ENCODE measurements at places on chromosomes 12 and 14.

DNA sequence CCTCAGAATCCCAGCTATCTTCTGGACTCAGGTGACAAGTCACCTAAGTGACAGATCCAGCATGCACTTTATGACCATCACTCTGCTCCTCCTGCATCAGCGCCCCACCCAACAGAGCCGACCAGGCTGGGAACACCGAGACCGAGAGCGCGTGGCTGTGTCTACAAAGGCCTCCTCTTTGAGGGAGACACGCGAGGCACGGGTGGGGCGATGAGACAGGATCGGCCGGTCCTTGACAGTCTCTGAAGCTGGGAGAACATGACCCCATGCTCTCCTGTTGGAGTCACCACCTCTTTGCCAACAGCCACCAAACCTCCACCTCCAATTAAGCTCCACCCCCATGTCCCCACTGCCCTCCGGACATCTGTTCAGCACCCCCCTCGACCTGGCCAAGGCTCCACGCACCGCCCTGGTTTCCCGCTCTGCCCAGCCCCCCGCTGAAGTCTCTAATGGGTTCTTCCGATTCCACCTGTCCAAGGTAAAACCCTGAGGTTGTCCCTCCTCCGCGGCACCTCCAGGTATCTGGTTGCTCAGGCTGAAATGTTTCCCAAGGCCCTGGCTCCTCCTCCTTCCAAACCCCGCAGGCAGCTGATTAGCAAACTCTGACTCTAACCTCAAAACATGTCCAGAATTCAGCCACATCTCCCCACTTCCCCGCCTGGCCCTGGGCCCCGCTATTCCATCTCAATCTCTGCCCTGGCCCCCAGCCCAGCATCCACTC is 31.5 kb downstream of the HSP90AA1 start:
- DNase-seq, result no peak

- DNase-seq, result no peak
Observed at GRCh38 chr14:69129264-69129880, 23.5 kb downstream of the DCAF5 start.

DNA sequence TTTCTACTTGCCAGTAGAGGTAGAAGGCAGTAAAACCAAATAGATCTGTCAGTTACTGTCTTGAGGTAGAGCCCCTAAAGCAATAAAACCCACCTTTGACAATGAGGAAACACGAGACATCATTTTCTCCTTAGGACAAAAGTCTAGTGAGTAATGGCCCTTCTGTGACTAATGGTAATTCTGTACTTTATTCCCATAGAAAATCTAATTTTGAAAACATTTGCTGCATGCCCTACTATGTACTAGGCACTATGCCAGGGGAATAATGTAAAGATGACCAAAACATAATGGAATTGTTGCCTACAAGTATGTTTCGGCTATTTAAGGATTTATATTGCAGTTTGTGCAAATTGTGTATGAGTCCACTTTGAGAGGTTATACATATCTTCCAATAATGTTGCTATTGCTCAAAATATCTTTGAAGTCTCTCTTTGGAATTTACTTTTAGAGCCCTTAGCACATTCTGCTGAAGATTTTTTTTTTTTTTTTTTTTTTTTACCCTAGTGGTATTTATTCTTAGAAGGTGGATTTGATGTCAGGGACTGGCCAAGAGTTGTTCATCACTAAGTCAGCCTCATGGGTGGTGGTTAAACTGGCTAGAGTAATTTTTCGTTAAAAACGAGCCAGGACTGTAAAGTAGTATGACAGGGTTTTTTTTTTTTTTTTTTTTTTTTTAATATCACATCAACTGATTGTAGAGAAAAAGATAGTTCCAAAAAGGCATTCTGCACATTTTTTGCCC is 109.7 kb downstream of the CRADD start:
- DNase-seq, result no peak

- DNase-seq, result no peak
Observed at GRCh38 chr12:41856228-41856627, 288.4 kb downstream of the GXYLT1 start.

GRCh38 chr14:104206281-104206904 is 68.0 kb downstream of the KIF26A start:
- DNase-seq, result no peak

GRCh38 chr14:25086821-25087396 is 37.0 kb upstream of the STXBP6 start:
- no peak for DNase-seq

DNA sequence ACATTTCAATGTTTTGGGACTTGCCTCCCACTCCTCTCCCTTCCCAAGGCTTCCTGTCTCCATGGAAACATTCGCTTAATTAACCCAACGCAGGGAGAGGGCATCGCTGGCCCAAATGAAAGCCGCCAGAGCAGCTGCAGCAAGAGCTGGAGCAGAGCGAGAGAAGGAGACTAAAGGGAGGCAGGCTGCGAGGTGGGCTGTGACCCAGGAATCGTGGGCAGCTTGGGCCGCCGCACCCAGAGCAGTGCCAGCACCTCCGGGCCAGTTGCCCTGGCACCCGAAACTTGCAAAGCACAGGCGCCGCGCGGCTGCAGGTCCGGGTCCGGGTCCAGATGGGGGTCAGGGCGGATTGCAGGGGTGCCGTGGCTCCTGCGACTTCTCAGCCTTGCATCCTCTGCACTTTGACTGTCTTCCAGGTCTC is 43.5 kb upstream of the PTPRQ start:
- DNase-seq, result no peak

DNA sequence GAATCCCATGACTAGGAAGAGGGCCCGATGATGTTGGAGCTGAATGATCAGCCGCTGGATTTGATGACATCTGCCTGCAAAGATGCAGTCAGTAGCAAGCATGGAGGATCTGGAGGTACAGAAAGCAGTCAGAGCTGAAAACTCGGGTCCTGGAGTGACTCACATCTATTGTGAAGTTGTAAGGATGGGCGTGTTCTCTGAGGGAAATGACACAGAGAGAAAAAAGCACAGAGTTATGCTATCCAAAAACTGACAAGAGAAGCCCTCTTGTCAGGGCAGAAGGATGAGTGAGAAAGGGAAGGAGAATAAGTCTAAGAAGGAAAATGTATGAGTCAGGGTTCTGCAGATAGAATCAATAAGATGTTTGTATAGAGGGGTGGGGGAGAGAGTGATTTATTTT is 380.4 kb upstream of the CCDC196 start:
- DNase-seq, result no peak

DNA sequence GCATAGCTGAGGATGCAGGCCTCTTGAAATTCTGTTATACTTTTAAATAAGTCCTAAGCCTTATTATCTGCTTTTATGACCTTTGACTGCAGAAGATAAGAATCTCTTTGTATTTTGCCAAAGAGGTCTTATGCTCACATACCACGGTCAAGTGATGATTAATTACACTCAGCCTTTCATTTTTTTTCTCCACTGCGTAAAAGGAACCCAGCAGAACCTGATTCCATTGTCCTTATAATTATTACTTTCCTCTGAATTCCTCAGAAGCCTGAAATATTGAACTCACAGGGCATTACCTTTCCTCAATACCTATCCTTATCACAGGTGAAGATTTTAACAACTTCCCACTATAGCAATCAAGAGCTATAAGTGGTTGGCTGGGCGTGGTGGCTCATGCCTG is 498.7 kb upstream of the RPL10L start:
- no peak for DNase-seq

GRCh38 chr12:62291864-62292760 is 31.9 kb downstream of the USP15 start:
- DNase-seq, result no peak

GRCh38 chr14:53126731-53127130 is 26.4 kb downstream of the DDHD1 start:
- DNase-seq, result no peak

DNA sequence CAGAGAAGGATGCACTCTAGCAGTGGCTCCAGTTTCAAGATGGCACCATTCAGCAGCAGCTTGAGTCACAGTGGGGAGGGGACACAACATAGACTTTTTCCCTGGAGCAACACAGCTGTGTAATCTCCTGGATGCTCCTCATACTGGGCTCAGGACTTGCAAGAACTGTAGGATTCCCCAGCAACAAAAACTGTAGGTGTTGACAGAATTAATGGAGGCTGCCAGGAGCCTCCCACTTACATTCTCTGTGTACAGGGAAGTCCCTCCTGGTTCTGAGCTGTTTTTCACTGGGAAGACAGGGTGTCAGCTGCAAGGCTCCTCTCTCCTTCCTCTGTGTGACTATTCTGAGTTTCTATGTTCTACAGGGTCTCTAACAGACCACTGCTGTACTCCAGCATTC is 217.9 kb downstream of the KIF21A start:
- DNase-seq, result no peak
